ENCODE measurements at places on chromosomes 3 and 15. TPM values are rescaled to one million over a fixed set of nuclear protein-coding genes. Genes with fewer than 3 reads are reported as not detected.

Gene ADCY5
- not detected for total RNA-seq

DNA sequence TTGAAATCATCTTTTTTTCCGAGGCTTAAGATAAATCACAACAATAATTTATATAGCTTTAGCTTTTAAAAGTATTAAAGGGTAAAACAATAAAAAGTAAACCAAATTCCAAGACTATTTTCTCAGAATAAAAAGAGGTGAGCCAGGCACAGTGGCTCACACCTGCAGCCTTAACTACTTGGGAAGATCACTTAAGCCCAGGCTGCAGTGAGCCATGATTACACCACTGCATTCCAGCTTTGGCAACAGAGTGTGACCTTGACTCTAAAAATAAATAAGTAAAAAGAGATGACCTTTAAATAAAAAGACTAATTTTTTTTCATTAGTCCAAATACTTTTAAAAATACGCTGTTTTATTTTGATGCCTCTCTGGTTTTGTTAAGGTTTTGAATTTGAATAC, 54.4 kb downstream of the C3orf80 start:
- no peak overlapping the region for H3K27ac ChIP-seq
- H3K4me3 ChIP-seq, result no peak overlapping the region

DNA sequence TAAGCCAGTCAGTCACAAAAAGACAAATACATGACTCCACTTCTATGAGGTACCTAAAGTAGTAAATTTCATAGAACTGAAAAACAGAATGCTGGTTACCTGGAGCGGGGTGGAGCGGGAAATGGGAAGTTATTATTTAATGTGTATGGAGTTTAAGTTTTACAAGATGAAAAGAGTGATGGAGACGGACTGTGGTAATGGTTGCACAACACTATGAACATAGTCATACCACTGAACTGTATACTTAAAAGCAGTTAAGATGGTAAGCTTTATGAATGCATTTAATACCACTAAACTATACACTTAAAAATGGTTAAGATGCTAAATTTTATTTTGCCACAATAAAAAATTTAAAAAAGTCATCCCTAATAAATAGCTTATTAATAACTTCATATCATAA, 23.2 kb downstream of the SFMBT1 start:
- H3K36me3 ChIP-seq, result no peaks in the 10 kb centered on the region
- H3K27me3 ChIP-seq, result no peaks in the 10 kb centered on the region
- no peak overlapping the region for H3K4me3 ChIP-seq
- no peak for DNase-seq

DNA sequence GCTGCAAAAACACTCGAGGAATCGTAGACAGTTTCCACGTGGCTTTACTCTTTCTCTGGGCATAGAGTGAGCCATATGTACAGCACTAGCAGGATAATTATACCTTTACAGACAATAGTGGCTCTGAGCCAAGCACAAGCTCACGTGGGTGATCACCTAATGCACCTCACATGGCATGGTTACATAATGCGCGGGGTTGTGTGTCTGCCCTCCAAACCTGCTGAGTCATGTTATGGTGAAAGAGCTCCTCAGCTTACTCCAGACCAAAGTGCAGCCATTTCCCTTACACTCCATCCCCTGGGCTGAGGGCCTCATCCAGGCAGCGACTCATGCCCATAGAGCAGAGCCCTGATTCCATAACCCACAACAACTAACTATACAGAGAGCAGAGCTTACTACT, 1458.4 kb upstream of the CADM2 start:
- no peak overlapping the region for H3K27ac ChIP-seq
- H3K27me3 ChIP-seq, result no peaks in the 10 kb centered on the region
- H3K36me3 ChIP-seq, result no peaks in the 10 kb centered on the region

DNA sequence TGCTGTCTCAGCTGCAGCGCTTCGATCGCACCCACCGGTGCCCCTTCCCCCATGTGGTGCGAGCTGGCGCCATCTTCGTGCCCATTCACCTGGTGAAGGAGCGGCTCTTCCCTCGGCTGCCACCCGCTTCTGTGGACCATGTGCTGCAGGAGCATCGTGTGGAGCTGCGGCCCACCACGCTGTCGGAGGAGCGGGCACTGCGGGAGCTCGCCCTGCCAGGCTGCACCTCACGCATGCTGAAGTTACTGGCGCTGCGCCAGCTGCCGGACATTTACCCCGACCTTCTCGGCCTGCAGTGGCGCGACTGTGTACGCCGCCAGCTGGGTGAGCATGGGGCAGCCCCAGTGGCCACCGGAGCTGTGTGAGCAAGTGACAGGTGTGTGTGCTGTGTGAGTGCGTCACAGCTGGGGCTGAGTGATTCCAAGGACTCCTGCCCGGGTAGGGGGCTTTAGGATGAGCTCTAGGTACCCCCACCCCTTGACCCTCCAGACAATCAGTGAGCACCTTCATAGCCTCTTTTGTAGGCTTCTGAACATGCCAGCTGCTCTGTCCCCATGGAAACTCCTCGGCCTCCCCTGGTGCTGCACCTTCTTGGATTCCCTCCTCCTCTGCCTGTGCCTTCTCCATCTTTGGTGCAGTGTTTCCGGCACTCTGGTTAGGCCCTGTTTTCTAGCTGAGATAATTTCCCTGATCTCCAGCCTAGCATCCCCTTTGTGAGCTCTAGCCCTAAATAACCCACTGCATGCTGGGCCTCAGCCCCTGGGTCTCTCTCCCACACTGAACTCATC, 7.0 kb downstream of the C15orf39 start:
- DNase-seq, result no peak
- H3K27ac ChIP-seq, result no peak overlapping the region
- no peaks in the 10 kb centered on the region for H3K27me3 ChIP-seq
- no peak overlapping the region for H3K4me3 ChIP-seq
- peaks cover 30% of the 10 kb centered on the region for H3K4me1 ChIP-seq

GRCh38 chr15:55037071-55037470, 159.7 kb downstream of the RSL24D1 start:
- no peak for DNase-seq
- peaks cover 6% of the 10 kb centered on the region for H3K27me3 ChIP-seq
- H3K4me3 ChIP-seq, result no peak overlapping the region
- no peaks in the 10 kb centered on the region for H3K36me3 ChIP-seq
- H3K4me1 ChIP-seq, result no peaks in the 10 kb centered on the region

- H3K27me3 ChIP-seq, result no peaks in the 10 kb centered on the region
- H3K4me3 ChIP-seq, result no peak overlapping the region
- peaks cover 27% of the 10 kb centered on the region for H3K4me1 ChIP-seq
- H3K36me3 ChIP-seq, result peaks cover 3% of the 10 kb centered on the region
Measured at GRCh38 chr15:55824857-55825613, 82.1 kb upstream of the PRTG start.

Gene LYZL4
- total RNA-seq, result not detected

- peaks cover 13% of the 10 kb centered on the region for H3K4me1 ChIP-seq
- H3K4me3 ChIP-seq, result peak overlapping the region; percentile 24
- H3K27me3 ChIP-seq, result peaks cover 21% of the 10 kb centered on the region
Measured at GRCh38 chr3:127764841-127765362, 57.4 kb downstream of the MGLL start.
